Prostate gland (tissue), 2 donors: ENCODE measurements at places on chromosomes 11 and 22. TPM values are rescaled to one million over a fixed set of nuclear protein-coding genes. Genes with fewer than 3 reads are reported as not detected.

GRCh38 chr11:126929179-126930061 is 71.2 kb downstream of the KIRREL3 start:
- DNase-seq, result no peak

XKR3 gene
- 0.74 TPM for total RNA-seq

PHOX2A gene
- not detected for total RNA-seq

DNA sequence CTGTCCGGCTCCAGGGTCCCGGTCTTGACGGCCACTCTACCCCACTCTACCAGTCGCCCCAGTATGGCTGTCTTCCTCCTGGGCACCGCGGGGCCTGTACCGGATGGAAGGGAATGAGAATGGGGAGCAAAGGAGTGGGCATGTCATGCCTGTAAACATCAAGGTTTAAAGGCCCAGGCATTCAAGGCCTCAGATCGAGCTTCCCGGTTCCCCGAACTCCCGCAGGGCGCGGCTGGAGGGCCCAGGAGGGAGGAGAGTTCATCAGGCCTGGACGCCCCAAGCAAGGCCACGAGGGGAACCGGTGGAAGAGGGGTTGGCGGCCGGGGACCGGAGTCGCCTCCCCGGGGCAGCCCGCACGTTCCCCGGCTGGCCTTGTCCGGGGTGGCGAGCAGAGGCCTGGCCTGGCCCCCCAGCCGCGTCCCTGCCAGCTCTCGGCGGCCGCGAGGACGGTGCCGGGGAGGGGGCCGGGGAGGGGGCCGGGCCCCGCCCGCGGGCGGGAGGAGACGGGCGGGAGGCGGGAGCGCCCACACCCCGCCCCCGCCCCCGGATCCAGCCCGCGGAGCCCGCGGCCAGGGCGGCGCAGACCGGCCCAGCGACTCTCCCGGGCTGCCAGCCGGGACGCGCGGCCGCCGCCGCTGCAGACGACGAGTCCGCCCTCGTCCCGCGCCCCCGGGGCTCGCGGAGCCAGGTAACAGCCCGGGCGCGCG is at the start of gene CDC42EP1:
CDC42EP1 (plus strand) TSS at position 580 of the 707 bp plus-strand sequence. CDS start 5,870 bp downstream, outside the sequence.
- peak; percentile 52 for DNase-seq

- no peak for DNase-seq
These were observed 12.1 kb downstream of the SF3A1 start for GRCh38 chr22:30344447-30345200.

DNA sequence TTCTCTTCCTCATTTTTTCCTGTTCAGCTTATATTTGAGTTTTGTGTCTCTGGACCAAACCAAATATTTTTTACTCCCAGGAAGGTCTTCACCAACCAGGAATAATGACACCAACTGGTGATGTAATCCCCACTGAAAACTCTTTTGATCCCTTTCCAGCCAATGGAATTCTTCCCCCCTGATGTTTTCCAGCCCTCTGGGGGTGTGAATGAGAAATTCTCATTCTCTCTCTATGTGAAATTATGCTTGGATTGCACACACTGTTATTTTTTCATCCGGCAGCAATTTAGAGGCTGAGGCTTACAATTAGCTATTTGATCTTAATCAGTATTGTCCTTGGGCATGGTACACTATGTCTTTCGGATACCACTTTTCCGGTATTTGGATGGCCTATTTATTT is 39.5 kb upstream of the SLC1A2 start:
- no peak for DNase-seq

TRPC6 gene
- total RNA-seq, result 1.1 TPM

DNA sequence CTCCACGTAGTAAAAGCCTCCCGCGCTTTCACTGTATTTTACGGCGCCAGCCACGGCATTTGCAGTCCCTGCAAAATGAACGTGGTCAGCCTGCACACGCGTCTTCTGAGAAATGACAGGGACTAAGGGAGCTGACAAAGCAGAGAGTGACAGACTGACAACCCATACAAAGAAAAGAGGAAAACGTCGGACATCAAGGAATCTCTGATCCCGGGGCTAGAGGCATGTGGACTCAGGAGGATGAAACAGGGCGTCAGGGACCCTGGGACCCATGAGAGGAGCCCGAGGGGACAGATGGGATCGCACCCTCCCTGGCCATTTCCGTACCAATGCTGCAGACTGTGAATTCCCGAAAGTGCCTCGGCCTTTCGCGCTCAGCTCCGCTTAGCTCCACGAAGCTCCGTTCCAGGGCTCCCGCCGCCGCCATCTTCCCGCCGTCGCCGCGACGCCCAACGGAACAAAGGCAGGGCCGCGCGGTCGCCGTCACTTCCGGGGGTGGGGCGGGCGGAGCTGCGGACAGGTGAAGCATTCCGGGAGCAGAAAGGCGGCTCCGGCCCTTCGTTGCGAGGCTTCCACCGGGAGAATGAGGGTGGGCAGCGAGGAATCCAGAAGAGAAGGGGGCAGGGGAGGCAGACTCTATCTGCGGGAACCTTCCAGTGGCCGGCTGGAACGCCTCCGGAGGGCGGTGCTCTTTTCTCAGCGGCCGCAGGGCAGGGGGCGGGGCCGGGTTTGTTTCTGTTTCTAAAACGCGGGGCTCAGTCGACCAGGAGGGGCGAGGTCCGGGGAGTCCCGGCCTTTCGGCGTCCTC is at the start of gene NUP160:
NUP160 (minus strand) TSS at position 459 of the 808 bp plus-strand sequence; CDS start at position 427, 32 bp downstream.
- peak; percentile 85 for DNase-seq

CCDC34 gene
- 5.7 TPM for total RNA-seq

GRCh38 chr11:35976434-35976833 is 32.6 kb downstream of the LDLRAD3 start:
- no peak for DNase-seq

- no peak for DNase-seq
These were observed 1.7 kb downstream of the TRPM5 start for GRCh38 chr11:2442589-2442988.

GRCh38 chr11:103541186-103541795 is 432.1 kb downstream of the DYNC2H1 start:
- no peak for DNase-seq

- DNase-seq, result no peak
These were observed 17.2 kb upstream of the MPPED2 start for GRCh38 chr11:30603357-30603756.

DNA sequence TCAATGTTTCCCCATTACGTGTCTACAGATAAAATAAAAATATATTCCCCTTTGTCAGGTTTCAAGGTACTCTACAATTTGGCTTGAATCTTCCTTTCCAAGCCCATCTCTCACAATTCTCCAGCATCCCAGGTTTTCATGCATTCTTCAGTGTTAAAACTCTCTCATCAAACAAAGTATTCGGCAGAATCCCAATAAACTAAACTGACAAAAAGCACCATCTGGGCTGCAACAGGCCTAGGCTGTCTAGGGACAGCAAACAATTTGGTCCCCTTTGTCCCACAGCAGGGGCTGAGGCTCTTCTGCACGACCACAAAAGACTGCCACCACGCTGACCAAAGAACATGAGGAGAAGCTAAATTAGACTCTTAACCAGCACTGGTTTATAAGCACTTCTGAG is 159.4 kb downstream of the CADM1 start:
- no peak for DNase-seq

DNA sequence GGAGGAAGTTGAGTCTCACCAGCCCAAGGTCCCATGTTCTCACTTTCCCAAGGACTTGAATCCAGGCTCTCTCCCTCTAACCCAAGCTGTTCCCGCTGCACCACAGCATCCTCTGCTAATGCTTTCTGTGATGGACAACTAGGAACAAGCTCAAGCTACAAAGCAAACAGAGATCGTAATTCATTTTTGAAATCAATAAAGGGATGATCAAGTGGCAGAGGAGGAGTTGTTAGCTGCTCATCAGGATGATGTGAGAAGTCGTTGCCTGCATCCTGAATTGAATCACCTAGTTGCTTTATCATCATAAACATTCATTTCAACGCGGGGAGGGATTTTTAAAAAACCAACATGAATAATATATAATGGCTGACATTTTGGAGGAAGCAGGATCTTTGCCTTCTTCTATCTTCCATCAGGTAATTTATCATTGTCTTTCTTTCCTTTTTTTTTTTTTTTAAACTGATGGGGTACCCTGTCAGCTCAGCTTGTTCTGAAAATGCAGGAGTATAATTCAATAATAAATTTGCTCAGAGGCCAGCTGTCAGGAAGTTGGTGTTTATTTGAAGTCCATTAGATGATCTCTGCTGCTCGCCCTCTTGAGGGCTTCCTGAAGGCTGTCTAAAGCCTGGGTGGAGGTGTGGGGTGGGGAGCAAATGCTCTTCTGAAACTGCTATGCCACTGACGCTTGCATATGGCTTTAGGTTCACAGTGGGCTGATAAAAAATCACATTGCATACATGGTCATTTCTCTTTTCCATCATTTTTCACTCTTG is 174.4 kb upstream of the NARS2 start:
- DNase-seq, result no peak

DNA sequence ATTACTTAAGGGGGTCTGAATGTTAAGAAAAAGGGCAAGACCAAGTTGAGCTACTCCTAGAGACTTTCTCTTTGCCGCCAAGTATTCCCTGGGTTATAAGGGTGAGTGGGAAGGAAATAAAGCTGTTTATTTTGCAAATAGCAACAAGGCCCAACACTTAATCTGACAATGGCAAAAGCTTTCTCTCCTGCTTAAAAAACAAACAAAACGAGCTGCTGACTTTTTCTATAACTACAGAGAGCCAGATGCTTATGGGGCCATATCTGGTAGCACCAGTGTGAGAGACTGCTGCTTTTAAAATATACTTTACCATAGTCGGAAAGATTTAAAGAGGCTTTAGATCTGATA is 2.3 kb upstream of the KDM2A start:
- no peak for DNase-seq

- DNase-seq, result peak; percentile 32
These were observed 14.9 kb downstream of the FZD4 start for GRCh38 chr11:86940122-86940777.

DNA sequence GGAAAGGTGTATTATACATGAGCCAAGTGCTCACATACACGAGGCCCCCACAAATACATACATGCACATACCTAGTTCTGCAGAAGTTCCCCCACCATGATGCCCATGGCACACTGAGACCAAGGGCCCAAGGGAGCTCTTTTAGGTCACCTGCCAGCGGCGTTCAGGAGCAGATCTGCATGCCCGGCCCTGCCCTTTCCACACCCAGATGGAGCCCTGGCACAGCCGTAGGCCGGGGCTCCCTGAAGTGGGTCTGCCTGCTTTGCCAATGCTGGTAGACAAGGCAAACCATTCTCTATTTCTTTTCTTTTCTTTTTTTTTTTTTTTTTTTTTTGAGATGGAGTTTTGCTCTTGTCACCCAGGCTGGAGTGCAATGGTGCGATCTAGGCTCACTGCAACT is 21.5 kb downstream of the NFAM1 start:
- DNase-seq, result no peak

DNA sequence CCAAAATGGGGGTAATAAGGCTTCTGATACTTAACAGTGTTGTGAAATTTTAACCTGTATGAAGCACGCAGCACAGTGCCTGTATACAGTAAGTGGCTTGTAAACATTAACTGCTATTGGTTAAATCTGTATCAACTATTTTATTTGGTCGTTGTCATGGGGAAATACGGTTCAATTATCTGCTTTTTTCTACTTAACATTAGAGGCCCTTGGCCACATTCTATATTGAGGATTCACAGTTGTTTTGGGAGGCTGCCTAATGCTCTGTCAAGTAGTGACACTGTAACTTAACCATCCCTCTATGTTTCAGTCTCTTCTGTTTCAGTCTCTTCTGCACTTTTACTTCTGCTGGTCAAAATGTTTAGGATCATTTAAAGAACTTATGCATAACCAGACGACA is 95.6 kb downstream of the LDLRAD3 start:
- no peak for DNase-seq

DNA sequence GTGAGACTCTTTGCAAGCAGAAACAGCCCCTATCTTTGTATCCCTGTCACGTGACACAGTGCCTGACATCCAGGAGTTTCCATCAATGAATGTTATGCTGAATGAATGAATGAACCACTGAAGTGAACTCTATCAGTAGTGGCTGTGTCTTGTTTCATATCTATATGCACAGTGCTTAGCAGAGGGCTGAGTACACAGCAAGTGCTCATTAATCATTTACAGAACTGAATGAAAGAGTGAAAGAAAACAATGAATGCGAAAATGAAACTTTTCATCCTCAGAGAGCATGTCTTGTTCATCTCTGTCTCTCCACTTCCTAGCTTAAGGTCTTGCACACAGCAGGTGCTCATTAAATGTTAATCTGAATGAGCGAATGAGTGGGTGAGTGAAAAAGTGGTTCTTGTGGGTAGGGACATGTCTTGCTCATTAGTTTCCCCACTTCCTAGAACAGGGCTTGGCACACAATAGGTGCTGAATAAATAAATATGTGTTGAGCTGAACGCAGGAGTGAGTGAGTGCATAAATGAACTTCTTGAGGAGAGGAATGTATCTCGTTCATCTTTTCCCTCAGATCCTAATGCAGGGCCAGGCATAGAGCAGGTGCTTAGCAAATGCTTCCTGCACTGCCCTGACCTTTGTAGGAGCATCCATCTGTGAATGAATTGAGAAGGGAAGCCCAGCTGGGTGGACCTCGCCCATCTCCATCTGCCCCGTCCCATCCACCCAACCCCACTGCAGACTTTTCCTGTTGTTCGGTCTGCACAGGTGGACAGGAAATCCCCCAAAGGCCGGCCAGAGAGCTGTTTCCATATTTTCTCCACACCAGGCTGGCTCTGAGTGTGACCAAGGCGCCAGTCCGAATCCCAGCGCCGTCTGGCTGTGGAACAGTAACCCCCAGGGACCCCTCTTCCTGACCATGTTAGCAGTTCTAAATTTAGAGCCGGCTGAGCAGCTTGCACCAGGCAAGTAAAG is 113.4 kb upstream of the CRYBB3 start:
- no peak for DNase-seq

DNA sequence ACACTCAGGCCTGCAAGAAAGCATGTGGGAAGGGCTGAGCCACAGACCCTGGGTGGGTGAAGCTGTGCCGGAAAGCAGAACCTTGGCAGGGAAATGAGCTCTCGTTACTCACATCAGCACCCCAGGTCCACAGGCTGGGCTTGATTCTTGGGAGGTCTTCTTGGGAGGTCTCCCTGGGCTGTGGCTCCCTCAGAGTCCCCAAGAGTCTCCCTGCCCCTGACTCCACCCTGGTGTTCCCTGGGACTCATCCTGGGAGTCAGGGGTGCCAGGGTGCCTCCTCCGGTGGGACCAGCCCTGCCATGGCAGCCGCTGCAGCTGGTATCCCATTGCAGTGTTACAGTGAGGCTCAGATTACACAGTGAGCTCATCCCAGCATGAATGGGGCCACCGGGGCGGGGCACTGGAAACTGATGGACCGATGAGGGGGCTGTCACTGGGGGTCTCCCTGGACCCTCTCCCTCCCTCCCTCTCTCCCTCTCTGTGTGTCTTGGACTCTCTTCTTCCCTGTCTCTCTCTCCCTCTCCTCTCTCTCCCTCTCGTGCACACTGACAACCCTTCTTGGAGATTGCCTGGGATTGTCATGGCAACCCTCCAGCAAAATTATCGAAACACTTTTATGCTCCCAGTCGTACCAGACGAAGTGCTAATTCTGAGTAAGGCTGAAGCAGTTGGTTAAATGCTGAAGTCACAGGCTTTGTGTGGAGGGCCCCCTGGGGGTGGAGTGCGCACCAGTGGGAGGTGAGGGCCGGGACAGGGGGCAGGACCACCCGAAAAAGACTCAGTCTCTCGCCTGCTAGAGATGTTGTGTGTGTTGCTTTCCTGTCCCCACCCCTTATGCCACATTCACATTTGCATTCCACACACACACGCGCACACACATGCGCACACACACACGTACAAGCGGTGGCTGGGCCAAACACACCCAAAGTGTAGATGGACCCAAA is 8.6 kb upstream of the C11orf96 start:
- no peak for DNase-seq
